ENCODE measurements at places on chromosomes 4 and X. TPM values are rescaled to one million over a fixed set of nuclear protein-coding genes. Genes with fewer than 3 reads are reported as not detected.

- H3K27ac ChIP-seq: no peak overlapping the region
- no peaks in the 10 kb centered on the region for H3K27me3 ChIP-seq
- no peaks in the 10 kb centered on the region for H3K36me3 ChIP-seq
Measured at GRCh38 chrX:8913655-8914409, 112.6 kb upstream of the FAM9A start.

The UGT2B28 gene
- not detected for total RNA-seq

- H3K27ac ChIP-seq: no peak overlapping the region
- H3K36me3 ChIP-seq: no peaks in the 10 kb centered on the region
- H3K27me3 ChIP-seq: no peaks in the 10 kb centered on the region
- DNase-seq: no peak
- no peaks in the 10 kb centered on the region for H3K4me1 ChIP-seq
Measured at GRCh38 chr4:55087009-55087912, 38.1 kb downstream of the KDR start.

The ADH7 gene
- total RNA-seq: not detected

DNA sequence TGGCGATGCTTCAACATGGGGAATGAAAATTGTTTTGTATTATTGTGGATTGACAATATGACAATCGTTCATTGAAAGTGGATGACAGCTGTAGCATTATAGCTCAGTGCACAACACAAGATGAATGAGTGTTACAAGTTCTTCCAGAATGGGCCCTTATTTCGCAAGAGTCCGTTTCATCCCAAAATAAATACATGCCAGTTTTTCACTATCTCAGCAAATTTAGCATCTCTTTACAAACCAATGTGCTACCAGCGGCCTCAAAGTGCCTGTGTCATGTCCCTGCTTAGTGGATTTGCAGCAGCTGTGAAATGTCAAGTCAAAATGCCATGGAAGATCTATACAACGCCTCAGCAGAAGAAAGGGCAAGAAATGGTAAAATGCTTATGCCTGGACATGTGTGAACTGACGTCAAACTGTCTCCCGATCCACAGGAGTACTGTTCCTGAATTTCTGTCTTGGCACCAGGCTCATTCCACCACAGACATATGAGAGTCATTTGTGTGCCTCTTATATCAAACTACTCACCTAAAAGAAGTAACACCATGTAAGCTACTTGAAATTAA is 109.6 kb downstream of the MAML3 start:
- H3K4me1 ChIP-seq: peaks cover 30% of the 10 kb centered on the region
- H3K27ac ChIP-seq: peak overlapping the region; percentile 15
- no peaks in the 10 kb centered on the region for H3K36me3 ChIP-seq
- no peak overlapping the region for H3K4me3 ChIP-seq

DNA sequence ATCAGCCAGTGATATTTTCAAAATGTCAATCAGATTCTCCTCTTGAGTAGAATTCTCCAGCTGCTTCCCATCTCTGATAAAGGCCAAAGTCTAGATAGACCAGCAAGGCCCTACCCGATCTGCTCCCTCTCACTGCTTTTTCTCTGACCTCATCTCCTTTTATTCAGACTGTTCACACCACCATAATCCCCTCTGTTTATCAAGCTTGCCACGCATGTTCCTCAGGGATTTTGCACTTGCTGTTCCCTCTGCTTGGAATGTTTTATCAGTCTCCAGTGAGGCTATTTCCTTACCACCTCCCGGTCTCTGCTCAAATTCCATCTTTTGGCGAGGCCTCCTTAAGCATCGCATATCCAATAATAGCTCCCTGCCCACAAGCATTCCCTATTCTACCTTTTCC is 20.1 kb downstream of the NOCT start:
- no peaks in the 10 kb centered on the region for H3K27me3 ChIP-seq
- no peaks in the 10 kb centered on the region for H3K36me3 ChIP-seq
- H3K27ac ChIP-seq: no peak overlapping the region
- H3K4me1 ChIP-seq: peaks cover 5% of the 10 kb centered on the region

DNA sequence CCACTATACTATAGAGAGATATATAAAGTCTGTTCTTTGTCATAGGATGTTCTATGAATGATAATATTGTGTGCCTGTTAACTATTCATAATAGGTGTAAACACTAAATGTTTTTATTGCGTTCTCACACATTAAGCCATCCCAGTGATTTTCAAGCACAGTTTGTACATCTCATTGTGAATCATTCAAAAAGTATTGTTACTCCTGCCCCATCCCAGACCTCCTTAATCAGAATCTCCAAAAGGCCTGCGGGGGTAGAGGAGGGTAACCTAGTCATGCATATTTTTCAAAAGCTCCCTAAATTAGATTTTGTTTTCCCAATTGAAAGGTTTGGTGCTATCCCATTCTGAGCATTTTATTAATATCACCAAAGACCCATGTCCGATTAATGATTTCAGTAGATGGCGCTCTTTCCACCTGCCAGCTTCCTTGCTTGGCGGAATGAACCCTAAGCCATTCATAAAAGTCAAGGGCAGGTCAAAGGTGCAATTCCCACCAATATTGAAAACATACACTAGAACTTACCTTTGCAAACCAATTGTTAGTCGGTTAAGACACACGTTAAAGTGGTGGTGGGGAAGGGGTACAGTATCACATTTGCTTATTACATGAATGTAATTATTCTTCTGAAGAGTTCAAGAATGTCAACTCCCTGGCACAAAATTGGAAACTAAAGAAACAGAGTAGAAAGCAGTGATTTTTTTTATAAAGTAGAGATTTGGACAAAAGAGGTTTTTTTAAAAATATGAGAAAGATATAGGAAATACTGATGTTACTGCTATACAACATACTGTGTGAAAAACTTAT is 5.8 kb upstream of the TET2 start:
- no peaks in the 10 kb centered on the region for H3K27me3 ChIP-seq
- no peak overlapping the region for H3K4me3 ChIP-seq
- DNase-seq: peak; percentile 10

The TRIM60 gene
- total RNA-seq: not detected

The NCBP2L gene
- not detected for total RNA-seq

- no peaks in the 10 kb centered on the region for H3K36me3 ChIP-seq
- H3K27me3 ChIP-seq: no peaks in the 10 kb centered on the region
- H3K27ac ChIP-seq: no peak overlapping the region
- H3K4me1 ChIP-seq: no peaks in the 10 kb centered on the region
- H3K4me3 ChIP-seq: no peak overlapping the region
- no peak for DNase-seq
Measured at GRCh38 chrX:26918631-26919030, 544.5 kb downstream of the PPP4R3C start.

DNA sequence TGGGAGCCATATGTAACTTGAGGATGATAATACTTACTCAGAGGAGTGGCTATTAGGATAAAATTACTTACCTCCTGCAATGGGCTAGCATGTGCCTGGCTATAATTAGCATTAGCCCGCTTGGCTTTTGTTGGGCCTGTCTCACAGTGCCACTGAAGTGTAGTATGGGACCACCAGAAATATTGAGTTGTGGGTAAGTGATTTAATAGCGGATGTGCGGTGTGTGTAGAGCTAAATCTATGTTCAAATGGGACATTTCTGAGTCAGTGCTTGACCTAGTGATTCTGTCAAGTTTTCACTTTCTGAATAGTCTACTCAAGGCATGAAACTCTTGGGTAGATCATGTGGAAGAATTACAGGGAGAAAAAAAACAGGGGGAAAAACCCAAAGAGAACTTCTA is 3.5 kb upstream of the CLNK start:
- H3K4me3 ChIP-seq: no peak overlapping the region
- H3K4me1 ChIP-seq: no peaks in the 10 kb centered on the region
- H3K27ac ChIP-seq: no peak overlapping the region
- no peaks in the 10 kb centered on the region for H3K36me3 ChIP-seq
- no peaks in the 10 kb centered on the region for H3K27me3 ChIP-seq
- no peak for DNase-seq

DNA sequence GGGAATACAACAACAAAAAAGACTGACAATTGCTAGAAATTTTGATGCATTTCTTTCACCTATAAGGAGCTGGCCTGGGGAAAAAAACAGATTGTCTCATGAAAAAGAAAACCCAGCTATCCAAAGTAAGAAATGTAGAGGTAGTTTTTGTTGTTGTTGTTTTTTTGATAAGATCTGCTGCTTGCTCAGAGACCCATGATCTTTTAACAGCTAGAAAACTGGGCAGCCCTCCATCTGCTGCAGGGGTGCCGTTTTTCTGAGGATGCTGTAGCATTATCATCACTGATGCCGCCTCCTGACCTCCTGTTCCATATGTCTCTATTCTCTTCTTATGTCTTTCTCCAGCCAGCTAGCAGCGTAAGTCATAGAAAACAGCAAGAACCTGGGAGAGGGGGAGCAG is 98.3 kb downstream of the BMPR1B start:
- no peak overlapping the region for H3K27ac ChIP-seq
- no peak overlapping the region for H3K4me3 ChIP-seq
- H3K27me3 ChIP-seq: no peaks in the 10 kb centered on the region

The NAT8L gene
- 16.6 TPM for total RNA-seq

GRCh38 chr4:101417046-101417445 is 69.7 kb upstream of the PPP3CA start:
- H3K36me3 ChIP-seq: no peaks in the 10 kb centered on the region
- H3K27ac ChIP-seq: no peak overlapping the region
- no peaks in the 10 kb centered on the region for H3K27me3 ChIP-seq
- no peak overlapping the region for H3K4me3 ChIP-seq
- H3K4me1 ChIP-seq: no peaks in the 10 kb centered on the region

The ADH1C gene
- total RNA-seq: not detected

DNA sequence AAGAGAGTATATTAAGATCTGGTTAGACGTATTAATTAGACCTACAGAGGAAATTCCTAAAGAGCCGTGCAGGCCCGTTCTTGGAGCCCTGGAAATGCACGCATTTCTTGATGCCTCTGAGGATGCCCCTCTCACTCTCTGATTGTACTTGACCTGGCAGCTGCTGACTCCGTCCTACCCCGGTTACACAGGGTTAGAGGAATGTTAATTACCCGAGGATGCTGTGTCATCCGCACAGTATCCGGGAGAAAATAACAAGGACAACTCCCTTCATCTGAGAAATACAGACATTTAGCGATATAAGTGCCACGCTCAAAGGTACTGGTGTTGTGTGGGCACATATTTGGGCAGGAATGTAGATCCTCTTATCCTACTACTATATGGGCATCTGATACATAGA is 404.6 kb upstream of the FAT1 start:
- no peaks in the 10 kb centered on the region for H3K36me3 ChIP-seq
- no peak for DNase-seq
- H3K27me3 ChIP-seq: no peaks in the 10 kb centered on the region
- H3K4me1 ChIP-seq: no peaks in the 10 kb centered on the region
- no peak overlapping the region for H3K4me3 ChIP-seq

The FRMD7 gene
- total RNA-seq: not detected

DNA sequence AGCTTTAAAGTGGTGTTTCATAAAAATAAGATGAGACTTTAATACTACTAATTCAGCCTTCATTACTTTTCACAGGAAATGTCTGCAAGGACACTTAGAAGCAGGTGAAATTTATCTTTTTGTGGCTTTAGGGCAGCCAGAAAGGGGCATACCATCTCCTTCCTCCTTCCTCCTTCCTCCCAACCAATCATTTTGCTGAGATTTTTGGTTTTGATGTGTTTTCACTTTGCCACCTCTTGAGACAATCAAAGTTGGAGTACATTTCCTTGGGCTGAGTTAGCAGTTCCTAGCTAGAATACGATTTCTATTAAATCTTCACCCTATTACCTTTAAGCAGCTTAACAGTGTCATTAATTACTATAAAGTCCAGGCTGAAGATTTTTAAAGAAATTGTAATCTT is 5.1 kb upstream of the NDST3 start:
- no peak overlapping the region for H3K27ac ChIP-seq
- no peaks in the 10 kb centered on the region for H3K4me1 ChIP-seq

The MAGEC3 gene
- not detected for total RNA-seq

GRCh38 chrX:44935640-44936039 is 62.7 kb downstream of the KDM6A start:
- DNase-seq: no peak
- no peaks in the 10 kb centered on the region for H3K27me3 ChIP-seq
- peaks cover 2% of the 10 kb centered on the region for H3K4me1 ChIP-seq

DNA sequence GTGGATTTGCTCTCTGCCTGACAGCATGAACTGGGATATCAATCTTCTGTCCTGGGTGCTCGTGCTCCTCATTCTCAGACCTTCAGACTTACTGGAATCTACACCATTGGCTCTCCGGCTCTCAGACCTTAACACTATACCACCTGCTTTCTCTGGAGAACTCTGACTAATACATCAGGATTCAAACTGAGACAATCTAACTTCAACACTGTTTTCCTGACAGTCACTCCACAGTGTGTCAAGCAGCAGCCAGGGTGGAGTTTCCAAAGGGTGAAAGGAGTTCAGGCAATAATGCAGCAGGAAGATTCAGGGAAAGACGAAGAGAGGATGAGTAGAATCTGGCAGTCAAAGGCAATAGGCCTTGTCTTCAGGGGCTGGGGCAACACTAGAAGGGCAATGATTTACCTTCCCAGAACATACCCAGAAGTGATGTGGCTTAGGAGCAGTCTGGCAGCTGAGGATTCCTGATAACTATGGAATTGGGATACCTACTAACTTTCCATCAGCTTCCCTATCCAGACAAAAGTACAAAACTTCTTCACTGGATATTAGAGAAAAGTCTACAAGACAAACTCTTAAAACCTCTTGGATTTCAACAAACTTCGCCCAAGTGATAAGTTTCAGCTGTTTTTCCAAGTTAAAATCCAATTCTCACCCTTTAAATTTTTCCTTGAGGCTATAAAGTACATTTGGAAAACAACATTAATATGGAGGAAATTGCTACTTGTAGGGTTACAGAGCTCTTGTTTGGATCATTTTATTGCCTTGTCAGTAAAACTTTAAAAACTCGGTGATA is 58.4 kb upstream of the SLIT2 start:
- H3K36me3 ChIP-seq: no peaks in the 10 kb centered on the region
- no peak overlapping the region for H3K27ac ChIP-seq
- DNase-seq: no peak
- H3K27me3 ChIP-seq: no peaks in the 10 kb centered on the region
- no peaks in the 10 kb centered on the region for H3K4me1 ChIP-seq

DNA sequence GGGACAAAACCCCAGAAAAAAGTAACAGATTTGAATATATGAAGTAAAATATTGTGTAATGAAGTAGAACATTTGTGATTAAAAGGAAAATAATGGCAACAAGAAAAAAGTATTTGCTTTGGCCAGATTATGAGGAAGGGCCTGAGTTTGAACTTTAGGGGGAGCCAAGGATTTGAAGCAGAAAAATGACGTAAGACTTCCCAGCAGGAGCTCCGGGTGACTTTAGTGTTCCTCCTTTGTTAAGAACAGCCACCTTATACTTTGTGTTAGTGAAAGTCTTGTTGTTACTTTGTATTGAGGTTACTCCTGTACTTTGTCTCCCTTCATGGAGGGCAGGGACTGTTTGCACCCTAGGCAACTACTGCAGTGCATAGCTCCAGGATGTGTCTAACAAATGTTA is 41.1 kb downstream of the DCUN1D4 start:
- no peak for DNase-seq
- no peaks in the 10 kb centered on the region for H3K36me3 ChIP-seq
- no peaks in the 10 kb centered on the region for H3K27me3 ChIP-seq
- no peak overlapping the region for H3K27ac ChIP-seq
- H3K4me1 ChIP-seq: no peaks in the 10 kb centered on the region

DNA sequence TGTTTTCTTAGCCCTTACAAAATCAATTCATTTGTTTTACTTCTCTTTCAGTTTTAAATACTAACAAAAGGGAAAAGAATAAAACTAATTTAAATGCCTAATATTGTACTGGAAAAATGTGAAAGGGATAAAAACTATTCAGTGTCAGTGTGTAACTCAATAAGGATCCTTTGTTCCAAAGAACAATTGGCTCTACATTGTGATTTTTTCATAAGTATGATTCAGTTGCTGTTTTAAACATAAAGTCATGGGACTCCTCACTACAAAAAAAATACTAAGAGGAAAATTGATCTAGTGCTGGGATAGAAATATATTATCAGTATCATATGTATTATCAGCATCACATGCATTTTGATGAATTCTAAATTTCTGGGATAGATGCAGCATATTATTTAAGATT is 199.4 kb upstream of the TRAM1L1 start:
- no peaks in the 10 kb centered on the region for H3K36me3 ChIP-seq
- no peak overlapping the region for H3K27ac ChIP-seq
- H3K4me3 ChIP-seq: no peak overlapping the region
